ENCODE measurements at places on chromosomes 1 and 21.

- no peak for DNase-seq
Observed at GRCh38 chr1:203534526-203534925, 40.6 kb downstream of the OPTC start.

DNA sequence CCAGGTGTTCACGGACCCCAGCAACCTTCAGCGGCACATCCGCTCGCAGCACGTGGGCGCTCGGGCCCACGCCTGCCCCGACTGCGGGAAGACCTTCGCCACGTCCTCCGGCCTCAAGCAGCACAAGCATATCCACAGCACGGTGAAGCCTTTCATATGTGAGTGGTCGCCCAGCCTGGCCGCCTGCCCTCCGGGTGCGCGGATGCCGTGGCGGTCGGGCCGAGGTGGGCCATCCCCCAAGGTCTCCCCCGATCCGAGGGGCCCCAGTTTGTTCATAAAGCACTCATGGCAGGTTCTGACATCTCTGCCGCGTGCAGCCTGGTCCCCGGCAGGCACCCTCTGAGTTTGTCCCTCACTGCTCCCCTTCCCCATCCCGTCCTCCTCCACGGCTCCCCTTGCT is 49.0 kb upstream of the ARHGEF16 start:
- DNase-seq, result no peak

- no peak for DNase-seq
Observed at GRCh38 chr1:54711536-54711935, 4.1 kb upstream of the TTC4 start.

GRCh38 chr1:66925558-66925910 is 744 bp downstream of the MIER1 start:
- DNase-seq, result no peak

DNA sequence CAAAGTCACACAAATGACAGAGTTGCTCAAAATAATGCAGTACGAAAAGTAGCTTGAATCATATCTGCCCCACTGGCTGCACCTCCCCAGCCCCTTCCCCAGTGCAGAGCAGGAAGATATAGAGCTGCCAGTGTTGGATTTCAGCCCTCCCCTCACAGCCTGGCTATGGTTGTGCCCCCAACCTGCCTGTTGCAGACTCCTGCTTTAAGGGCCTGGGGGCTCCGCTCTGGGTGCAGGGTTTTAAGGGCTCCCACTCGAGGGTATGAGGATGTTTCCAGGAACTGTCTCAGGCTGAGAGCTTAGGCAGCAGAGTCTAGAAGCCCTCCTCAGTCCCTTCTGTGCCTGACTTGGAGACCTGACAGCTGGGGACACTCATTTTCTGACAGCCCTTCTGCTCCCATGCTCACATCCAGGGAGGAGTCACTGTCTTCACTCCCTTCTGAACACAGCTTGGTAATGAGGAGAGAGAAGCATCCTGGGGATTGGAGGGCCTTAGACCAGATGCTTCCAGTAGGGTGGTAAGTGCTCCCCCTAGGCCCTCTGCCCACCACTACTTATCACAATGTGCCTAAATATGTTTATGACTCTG is 4.6 kb downstream of the S100A9 start:
- no peak for DNase-seq

DNA sequence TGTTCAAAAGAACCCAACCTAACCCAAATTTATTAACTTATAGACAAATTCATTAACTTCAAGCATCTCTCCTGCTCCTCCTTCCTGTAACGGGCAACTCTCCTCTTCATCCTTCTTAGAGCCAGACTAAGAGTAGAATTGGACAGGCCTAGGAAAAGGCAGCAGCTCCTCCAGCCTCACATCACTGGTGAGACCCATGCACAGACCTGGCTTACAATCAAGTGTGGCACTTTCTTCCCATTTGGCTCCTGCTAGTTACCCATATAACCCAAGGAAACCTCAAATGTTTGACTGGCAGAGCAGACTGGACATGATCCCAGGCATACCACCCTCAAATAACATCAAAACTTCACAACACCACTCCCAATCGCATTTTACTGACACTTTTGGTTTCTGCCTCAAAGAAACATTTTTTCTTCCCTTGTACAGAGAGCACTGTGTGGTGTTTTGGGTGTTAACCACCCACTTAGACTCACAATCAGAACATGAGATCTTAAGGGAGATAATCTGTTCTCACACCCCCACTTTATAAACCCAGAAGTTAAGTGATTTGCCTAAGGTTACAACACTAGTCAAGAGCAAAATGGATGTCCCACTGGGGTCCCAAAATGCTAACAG is 101.4 kb downstream of the SIPA1L2 start:
- DNase-seq, result no peak

- DNase-seq, result no peak
Observed at GRCh38 chr1:8874230-8875201, 4.0 kb downstream of the ENO1 start.

GRCh38 chr21:26539566-26539965 is 33.5 kb downstream of the CYYR1 start:
- no peak for DNase-seq

GRCh38 chr1:114428083-114428754 is 82.8 kb downstream of the TRIM33 start:
- no peak for DNase-seq

DNA sequence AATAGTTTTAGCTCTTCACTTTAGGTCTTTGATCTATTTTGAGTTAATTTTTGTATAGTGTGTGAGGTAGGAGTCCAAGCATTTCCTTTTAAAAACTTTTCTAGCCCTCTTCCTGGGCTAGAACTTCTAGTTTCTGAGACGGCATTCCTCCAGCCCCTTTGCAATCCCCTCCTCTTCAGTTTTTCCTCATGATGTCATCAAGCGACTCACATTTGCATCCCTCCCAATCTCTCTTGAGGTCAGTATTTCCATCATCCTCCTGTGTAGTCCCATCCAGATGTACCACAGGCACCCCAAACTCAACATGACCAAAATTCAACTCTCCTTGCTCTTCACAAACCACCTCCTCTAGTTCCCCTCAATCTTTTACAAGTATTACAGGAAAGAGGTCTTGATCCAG is 10.7 kb downstream of the HMGN2 start:
- no peak for DNase-seq

GRCh38 chr1:43936431-43937151 is 3.0 kb downstream of the ARTN start:
- DNase-seq, result peak; percentile 72

DNA sequence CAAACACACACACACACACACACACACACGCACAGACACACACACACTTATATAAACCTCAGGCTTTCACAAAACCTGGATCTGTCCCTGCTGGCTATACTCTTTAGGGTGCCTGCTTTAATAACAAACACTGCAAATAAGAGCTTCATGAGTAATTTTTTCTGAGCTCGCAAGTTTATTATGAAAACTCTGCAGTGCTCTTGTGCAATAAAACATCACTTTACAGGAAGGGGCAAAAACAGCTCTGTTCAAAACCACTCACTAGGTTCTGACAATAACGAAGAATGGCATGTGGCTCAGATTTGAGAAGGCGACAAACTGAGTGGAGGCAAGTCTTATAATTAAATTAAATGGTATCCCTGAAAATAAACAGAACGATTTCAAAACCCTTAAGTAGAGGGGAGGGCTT is 42.6 kb upstream of the CTPS1 start:
- DNase-seq, result no peak

DNA sequence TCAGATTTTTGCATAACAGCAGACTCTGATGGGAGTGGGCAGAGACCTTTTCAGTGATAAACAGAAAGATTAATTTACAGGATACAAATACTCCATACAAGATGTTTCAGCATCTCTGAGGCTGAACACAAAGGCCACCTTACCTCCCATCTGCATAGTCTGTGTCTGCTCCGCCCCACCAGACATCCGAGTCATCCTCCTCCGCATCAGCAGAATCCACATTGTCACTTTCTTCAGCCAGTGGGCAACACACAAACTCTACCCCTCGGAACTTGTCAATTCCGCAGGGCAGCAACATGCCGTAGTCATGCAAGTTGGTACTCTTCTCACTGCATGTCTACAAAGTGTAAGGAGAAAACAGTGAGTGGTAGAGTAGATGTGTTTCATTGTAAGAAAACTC is 119.7 kb downstream of the APP start:
- DNase-seq, result no peak

DNA sequence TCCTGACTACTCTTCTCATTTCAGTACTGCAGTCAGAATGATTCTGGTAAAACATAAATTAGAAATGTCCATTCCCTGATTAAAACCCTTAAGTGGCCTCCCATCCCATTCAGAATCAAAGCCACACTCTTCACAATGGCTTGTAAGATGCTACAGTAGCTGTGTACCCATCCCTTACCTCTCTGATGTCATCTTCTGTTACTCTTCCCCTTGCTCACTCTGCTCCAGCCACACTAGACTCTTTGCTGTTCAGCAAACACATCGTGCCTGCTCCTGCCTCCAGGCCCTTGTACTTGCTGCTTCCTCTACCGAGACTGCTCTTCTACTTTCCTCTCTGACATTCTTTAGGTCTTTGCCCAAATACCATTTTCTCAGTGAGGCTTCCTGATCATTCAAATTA is 4.3 kb upstream of the GPX7 start:
- no peak for DNase-seq

GRCh38 chr1:212633161-212633560 is 24.6 kb downstream of the ATF3 start:
- no peak for DNase-seq

- DNase-seq, result no peak
Observed at GRCh38 chr1:30406996-30407864, 316.2 kb downstream of the MATN1 start.

DNA sequence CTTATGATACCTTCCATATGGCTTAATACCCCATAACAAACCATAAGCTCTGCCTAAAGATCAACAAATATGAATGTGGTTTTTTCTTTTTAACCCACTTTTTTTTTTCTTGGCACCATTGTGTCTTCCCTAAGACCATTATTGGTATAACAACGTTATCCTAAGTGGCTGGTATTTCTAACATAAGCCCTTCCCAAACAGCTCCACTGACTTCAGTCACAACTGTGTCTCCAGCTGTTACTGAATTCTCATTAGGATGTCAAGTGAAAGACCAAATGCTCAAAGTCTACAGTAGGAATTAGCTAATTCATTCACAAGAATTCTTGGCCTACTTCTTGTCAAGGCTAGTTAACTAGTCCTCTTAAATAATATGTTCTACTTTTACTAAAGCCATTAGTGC is 4.2 kb upstream of the RXRG start:
- no peak for DNase-seq

DNA sequence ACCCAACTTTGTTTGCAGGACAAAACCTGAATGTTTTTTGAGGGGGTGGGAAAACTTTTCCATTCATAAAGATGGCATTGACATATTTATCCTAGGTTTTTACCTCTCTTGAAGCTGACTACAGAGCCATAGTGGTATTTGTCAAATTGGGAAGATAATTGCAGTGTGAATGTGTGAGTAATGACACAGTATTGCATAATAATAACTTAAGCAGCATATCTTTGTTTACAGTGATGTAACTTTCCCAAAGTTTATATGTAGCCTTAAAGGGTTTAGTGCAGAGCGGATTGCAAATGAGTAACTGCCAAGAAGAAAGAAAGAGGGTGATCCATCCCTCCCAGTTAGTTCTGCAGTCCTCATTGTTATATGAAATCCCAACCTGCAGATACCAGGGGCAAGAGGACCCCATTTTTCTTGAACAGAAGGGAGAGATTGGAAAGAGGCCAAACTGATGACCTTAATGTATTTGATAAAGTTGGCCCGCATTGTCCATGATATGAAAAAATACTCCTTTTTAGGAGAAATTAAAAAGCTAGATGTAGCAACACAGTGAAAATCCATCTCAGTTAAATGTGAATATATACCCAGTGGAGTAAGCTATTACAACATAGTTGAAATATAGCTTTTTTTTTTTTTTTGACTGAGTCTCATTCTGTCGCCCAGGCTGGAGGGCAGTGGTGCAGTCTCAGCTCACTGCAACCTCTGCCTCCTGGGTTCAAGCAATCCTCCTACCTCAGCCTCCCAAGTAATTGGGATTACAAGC is 23.7 kb upstream of the NFIA start:
- DNase-seq, result no peak

GRCh38 chr21:44297525-44298290 is 2.1 kb upstream of the PFKL start:
- DNase-seq, result peak; percentile 95

- DNase-seq, result no peak
Observed at GRCh38 chr21:23951251-23951650, 1656.0 kb downstream of the MRPL39 start.

DNA sequence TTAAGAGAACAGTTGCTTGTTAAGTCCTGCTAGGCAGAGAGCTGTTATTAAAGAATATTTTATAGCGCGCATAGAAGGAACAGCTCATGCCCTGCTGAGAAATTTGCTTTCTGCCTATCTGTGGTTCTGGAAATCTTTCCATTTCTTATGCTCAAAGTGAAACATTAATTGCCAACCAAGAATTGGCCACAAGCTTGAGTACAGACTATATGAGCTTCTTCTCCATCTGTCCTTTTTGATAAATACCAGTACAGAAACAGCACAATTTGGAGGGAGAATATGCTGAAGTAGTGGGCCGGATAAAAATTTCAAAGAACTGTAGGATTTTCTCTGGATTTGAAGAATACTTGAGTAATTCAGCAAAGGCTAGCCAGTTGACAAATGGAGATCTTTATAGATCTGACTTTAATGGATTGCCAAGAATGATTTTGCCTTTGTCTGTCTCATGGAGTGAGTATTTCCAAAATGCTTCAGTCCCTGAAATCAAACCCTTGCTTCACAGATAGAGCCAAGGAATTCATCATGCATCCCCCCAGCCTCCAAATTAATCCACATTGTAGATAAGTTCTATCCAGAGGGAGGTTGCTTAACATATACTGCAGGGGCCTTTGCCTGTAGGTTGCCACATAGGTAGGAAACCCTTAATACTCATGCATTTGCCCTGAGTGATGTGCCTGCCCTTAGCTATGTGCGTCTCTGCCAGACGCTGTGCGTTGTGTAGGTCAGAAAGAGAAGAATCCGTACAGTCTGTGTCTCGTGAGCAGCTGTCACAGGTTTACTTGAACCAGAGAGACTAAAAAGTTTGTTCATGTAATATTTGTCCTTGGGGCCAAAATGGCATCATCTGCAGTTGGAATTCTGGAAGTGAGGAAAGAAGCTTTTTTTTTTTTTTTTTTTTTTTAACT is 44.2 kb downstream of the SMYD2 start:
- DNase-seq, result no peak

DNA sequence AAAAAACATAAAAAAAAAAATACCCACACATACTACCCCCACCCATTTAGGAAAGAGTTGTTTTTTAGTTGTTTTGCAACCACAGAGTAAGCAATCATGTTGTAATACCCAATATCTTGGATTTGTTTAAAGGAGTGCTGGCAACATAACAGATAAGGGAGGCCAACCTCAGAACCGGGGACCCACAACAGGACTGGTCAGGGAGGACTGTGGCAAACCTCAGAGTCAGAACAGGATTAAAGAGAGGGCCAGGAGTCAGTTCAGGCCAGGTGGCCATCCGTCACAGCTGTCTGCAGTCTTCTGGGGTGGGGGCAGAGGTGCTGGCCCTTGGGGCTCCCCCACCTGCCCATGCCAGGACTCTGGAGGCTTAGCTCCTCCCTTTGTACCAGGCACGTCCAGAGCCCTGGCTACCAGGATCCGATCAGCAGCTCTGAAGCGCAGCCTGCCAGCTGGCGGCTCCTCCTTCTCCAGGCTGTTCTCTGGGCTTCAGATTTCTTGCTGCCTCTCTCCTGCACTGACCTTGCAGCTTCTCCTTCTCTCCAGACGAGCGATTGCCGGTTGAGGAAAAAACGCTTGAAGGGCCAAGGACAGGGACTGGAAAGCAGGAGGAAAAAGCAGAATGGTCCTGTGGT is 7.9 kb downstream of the H6PD start:
- no peak for DNase-seq
